Melanocyte of skin (primary cell): ENCODE measurements at places on chromosomes 11 and 22. TPM values are rescaled to one million over a fixed set of nuclear protein-coding genes. Genes with fewer than 3 reads are reported as not detected.

Gene OR2AG2
- total RNA-seq: 0.34 and 0.73 TPM in 2 replicates

Gene NELL1
- total RNA-seq: 0.34 and 1.1 TPM in 2 replicates

Gene OR56A1
- total RNA-seq: not detected in 2 replicates

Gene GPR83
- under 0.01 TPM in 1 of 2 replicates, not detected in the other for total RNA-seq

Gene BATF2
- 6.5 and 10.7 TPM in 2 replicates for total RNA-seq

Gene BTBD18
- total RNA-seq: not detected in 2 replicates

Gene TRIM29
- total RNA-seq: not detected in 2 replicates

Gene MYRF
- 0.73 and 1.7 TPM in 2 replicates for total RNA-seq

Gene SERPING1
- total RNA-seq: 2.6 and 8.3 TPM in 2 replicates

Gene C11orf24
- 68.0 and 86.4 TPM in 2 replicates for total RNA-seq

Gene KDM4F
- total RNA-seq: not detected in 2 replicates

Gene NEFH
- 0.36 TPM in 1 of 2 replicates, not detected in the other for total RNA-seq

Gene UBQLNL
- total RNA-seq: not detected in 2 replicates

Gene OOSP4A
- total RNA-seq: 0.69 TPM in 1 of 2 replicates, not detected in the other

Gene SPINDOC
- 20.0 and 23.1 TPM in 2 replicates for total RNA-seq

Gene C11orf86
- not detected in 2 replicates for total RNA-seq

Gene CCDC86
- 14.1 and 21.4 TPM in 2 replicates for total RNA-seq

Gene SYCE3
- not detected in 2 replicates for total RNA-seq

Gene TRIM49
- total RNA-seq: not detected in 2 replicates

Gene SORL1
- 0.34 and 0.73 TPM in 2 replicates for total RNA-seq

Gene CRYAB
- 92.9 and 113 TPM in 2 replicates for total RNA-seq

Gene DUSP8
- total RNA-seq: 0.15 and 0.67 TPM in 2 replicates

Gene CCDC73
- total RNA-seq: not detected in 2 replicates

Gene TRIM51
- total RNA-seq: 2.8 and 9.5 TPM in 2 replicates

Gene MAJIN
- total RNA-seq: not detected in 2 replicates

Gene OR5A1
- total RNA-seq: not detected in 2 replicates

Gene FAM168A
- 21.7 and 28.4 TPM in 2 replicates for total RNA-seq

Gene CCDC87
- 0.36 and 0.69 TPM in 2 replicates for total RNA-seq

Gene PHF21B
- 0.36 TPM in 1 of 2 replicates, not detected in the other for total RNA-seq

Gene TXNRD2
- 24.1 and 27.3 TPM in 2 replicates for total RNA-seq

Gene EXPH5
- total RNA-seq: under 0.01 and 0.36 TPM in 2 replicates

Gene GGT5
- total RNA-seq: 0.77 and 1.3 TPM in 2 replicates

Gene DGAT2
- total RNA-seq: 1.5 and 2.4 TPM in 2 replicates

Gene WBP2NL
- total RNA-seq: 0.73 and 1.0 TPM in 2 replicates
